ENCODE measurements at places on chromosomes 5 and 9.

- DNase-seq = no peak
These were observed 60.9 kb downstream of the FREM1 start for GRCh38 chr9:14849296-14849695.

GRCh38 chr5:57172466-57173318, 1.2 kb upstream of the GPBP1 start:
- DNase-seq = no peak

DNA sequence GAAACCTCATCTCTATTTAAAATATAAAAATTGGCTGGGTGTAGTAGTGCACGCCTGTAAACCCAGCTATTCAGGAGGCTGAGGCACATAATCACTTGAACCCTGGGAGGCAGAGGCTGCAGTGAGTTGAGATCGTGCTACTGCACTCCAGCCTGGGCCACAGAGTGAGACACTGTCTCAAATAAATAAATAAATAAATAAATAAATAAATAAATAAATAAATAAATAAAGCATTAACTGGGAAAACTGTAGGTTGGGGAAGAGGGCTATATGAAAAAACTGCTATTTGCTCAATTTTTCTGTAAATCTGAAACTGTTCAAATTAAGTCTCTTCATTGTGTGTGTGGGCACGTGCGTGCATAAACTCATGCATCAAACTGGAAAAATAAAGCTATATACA, 59.9 kb upstream of the RAPGEF6 start:
- DNase-seq = no peak

GRCh38 chr5:84480873-84481637, 96.4 kb upstream of the EDIL3 start:
- DNase-seq = no peak

GRCh38 chr9:97594381-97594921, 38.7 kb downstream of the TSTD2 start:
- no peak for DNase-seq

DNA sequence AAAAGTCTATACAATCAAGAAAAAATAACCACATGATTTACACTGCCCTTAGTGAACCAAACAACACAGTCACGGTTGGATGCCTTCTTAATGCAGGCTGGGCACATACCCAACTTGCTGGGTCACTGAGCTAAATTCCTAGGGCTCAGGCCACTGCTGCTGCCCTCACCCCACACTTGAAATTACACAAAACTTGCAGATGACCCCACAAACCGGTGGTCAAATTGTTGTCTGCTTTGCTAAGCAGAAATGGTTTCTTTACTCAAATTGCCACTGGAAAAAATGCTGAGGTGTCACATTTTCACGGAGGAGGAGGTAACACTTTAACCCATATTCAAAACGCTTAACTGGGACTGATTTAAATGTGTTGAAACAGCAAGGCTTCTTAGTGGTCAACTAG, 62.4 kb downstream of the HMHB1 start:
- no peak for DNase-seq

DNA sequence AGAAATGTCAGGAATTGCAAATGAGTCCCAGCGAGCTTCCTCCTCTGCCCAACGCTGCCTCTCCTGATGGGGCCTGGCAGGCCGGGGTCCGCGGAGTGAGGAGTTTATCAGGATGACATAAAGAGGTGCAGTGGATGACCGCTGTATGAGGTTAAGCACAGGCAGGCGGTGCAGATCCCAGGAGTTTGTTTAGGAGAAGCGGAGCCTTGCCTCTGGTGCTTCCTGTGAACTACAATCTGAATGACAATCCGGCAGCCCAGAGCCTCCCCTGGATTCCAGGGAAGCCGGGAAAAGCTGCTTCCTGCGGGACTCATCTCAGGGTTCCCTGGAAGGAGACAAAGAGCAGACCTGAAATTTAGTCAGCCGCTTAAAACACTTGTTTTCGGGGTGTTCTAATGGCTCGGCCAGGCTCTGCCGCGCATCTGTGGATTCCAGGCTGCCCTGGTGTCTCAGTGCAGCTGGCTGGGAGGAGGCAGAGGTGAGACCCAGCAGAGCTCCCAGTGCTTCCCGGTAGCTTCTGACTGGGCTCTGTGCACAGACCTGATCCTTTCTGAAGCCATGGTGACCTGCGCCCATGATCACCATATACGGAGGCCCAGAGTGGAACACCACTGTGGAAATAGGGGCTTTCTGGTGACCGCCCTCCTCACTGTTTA, 69.8 kb upstream of the IRX4 start:
- DNase-seq = no peak

DNA sequence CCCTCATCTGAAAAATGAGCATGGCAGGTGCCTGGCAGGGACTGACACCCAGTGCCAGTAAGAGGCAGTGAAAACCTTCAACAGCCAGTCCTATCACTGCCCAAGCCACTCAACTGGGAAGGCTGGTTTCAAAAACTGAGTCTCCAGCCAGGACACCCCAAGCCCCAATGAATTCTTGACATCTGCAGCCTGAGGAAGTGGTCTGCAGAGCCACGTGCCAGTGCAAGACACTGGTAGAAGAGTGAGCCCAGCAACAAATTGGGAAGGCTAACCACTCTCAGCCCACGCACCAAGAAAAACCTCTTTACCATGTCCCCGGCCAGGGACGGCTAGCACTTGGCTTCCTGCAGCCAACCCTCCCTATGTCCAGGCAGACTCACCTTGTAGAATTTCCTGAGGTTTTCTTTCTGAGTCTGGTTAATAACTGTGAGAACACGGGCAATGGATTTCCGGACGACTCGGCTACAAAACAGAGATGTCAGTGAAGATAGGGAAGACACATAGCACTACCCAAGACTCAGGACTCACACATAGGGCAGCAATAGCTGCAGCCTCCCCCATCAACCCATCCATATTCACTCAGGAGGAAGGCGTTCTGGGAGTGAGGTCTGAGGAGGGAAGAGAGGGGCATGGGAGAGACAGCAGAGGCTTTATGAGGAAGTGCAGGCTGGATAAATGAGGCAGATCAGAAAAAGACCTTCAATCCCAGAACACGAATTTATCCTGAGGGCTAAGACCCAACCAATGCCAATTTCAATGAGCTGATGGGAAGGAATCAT, 1.8 kb downstream of the RPL35 start:
- DNase-seq = no peak

- DNase-seq = no peak
These were observed 43.7 kb upstream of the PRSS3 start for GRCh38 chr9:33751536-33752129.

DNA sequence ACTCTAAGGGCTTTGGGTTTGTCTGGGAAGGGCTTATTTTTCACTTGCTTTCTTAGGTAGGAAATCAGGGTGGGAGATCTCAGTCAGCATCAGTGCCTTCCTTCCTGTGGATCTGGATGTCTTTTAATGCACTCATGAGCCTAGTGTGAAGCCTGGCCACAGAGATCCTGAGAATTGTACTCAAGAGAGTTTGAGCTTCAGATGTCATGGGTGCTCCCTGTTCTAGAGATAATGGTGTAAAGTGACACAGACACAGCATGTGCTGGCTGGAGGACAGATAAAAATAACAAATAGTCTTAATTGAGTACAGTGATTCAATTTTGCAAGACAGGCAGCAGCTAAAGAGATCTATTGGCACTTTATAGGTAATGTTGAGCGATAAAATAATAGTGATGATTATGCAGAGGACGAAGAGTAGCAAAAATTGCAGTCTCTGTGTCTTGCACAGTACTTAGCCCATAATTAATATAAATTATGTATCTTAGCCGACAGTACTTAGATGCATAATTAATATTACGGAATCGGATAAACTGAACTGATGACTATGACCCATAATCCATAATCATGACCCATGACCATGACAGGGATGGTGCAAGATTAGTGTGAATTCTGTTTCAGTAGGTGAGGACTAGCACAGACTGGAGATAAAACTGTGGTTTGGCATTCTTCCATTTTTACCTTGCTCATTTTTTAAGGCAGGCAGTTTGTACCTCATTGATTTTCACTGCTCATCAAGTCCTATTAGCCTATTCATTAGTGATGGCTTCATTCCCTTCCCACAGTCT, 408.7 kb upstream of the PIK3R1 start:
- DNase-seq = no peak

DNA sequence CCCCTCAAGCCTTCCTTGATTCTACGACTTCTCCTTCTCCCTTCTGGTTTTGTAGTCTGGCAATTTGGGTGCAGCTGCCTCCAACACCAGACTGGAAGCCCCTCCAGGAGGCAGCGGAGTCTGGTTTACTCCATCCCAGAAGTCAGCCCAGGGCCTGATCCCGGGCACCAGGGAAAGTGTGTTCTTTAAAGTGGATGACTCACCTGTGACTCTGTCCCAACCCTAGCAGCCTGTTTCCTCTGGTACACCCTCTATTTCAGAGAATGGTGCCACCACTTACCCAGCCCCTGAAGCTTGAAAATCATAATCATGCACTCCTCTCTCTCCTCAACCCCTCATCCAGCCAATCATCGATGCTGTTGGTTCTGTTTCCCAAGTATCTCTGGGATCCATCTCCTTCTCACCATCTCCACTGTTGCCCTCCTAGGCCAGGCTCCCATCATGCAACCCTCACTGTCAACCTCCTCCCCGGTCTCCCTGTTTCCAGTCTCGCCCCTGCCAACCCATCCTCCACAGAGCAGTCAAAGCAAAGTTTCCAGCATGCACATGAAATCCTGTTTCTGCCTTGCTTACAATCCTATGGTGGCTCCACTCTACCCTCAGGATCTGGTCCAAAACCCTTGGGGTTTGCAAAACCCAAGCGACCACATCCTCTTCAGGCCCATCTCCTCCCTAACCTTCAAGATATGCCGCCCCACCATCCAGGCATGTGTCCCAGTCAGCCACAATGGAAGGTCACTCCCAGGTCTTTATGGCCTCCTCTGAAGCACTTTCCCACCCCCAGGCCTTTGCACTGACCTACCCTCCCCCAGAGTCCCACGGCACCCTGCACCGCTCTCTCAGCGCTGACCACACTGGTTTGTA, 10.5 kb downstream of the LHX6 start:
- no peak for DNase-seq

- DNase-seq = no peak
These were observed 206.5 kb downstream of the DAB2IP start for GRCh38 chr9:121857928-121858327.

DNA sequence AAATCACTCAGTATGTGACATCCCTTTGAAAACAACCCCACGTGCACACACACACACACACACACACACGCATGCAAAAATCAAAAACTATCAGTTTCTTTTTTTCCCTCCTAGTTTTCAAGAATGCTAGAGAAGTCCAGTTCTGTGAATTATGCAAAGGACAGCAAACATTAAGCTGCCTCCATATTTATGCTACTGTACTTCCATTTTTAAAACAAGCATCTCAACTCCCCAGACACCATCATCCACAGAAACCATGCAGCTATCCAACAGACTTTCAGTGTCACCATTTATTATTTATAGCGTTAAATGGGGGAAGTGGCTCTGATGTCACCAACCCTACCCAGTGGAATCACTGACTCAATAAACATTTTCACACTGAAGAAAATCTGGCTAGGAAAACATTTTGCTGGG, 1.6 kb downstream of the FBXW11 start:
- no peak for DNase-seq

DNA sequence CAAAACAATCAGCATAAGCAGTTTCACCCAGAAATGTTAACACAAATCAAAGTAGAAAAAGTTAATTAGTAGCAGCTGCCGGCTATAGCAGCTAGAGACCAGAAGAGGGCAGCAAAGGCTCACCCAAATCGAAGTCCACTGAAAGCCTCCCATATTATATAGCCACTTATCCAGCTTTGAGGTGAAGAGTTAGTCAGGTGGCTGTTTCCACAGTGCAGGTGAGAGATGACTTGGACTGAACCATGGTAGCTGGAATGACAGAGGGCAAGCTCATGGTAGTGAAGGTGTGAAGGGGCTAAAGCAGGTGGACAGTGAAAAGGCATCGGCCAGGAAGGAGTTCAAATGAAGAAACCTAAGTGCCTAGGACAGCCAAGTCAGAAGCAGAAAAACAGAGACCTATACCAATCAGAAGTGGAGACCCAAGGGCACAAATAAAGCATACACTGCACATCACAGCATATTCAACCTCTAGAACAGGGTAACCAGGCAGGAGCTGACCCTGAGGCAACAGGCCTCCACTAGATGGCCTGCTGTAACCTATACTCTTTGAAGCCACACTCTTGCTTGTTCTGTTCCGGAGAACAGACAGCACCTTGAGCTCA, 7.2 kb upstream of the RNF38 start:
- no peak for DNase-seq

DNA sequence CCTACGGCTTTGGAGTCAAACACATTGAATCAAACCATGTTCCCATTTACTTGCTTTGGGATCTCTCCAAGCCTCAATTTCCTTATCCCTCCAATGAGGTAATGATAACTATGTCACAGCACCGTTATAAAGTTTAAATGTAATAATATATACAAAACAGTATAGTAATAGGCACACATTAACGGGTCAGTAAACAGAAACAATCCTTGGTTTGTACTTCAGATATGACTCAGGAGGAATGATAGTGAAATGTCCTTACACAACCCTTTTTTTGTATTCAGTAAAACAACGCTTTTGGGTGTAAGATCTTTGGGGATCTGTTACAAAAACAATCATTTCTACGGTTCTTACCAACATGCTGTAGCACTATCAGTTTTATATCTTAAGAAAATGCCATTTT, 178.5 kb upstream of the GNA14 start:
- no peak for DNase-seq
